Activated T-helper 1 cell treated with anti-CD3 and anti-CD28 coated beads, Interleukin-12 subunit alpha, Interleukin-12 subunit beta, Interleukin-2, Interleukin-4 antibody, amounts not matched to agents 30 ng/mL and 10 ng/mL and 1 ng/mL, durations not matched to agents 14 hours and 24 hours and 36 hours (primary cell): ENCODE measurements at places on chromosomes 12 and 14.
A peak's percentile ranks its signal among the peaks of the same experiment; 100 is the strongest.

DNA sequence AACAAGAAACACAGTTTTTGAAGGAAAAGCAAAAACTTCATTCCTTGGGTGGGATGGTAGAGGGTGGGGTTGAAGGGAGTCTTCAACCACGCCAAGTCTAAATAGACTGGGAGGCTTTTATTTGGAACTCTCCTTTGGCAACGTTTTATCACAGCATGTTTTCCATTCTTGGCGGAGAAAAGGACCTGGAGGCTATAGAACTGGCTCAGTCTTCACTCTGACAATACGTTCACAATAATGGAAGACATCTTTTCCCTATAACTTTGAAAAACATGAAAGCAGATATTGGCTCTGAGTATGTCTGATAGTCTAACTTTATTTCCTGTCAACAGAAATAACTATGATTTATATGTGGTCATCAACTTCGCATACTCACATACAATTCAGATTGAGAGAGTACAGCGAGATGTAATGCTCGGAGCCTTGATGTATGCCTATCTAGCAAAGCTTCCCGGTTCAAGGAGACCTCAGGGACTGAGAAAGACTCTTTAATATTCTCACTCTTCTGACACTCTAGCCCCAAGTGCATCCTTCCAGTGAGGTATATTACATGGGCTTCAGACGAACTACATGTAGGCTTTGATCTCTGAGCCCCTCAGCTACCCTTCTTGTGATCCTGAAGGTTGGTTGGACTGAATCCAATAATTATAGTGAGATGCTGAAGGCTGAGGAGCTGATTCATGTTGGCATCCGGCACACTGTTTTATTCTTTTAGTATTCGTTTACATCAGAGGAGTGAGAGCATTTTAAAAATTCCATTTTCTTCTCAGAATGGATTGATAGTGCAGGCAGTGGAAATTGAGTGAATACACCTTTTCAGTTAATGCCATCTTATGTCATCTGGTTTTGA lies 14.0 kb downstream of the TMEM30B start:
- no peaks in the 10 kb centered on the region for H3K4me1 ChIP-seq
- DNase-seq = no peak
- H3K36me3 ChIP-seq = no peaks in the 10 kb centered on the region
- H3K4me3 ChIP-seq = no peak overlapping the region
- H3K27ac ChIP-seq = no peak overlapping the region

GRCh38 chr14:33342299-33342974 lies 403.8 kb downstream of the NPAS3 start:
- no peak for DNase-seq
- H3K4me1 ChIP-seq = no peaks in the 10 kb centered on the region
- no peak overlapping the region for H3K4me3 ChIP-seq
- H3K27ac ChIP-seq = no peak overlapping the region
- no peaks in the 10 kb centered on the region for H3K27me3 ChIP-seq
- H3K36me3 ChIP-seq = no peaks in the 10 kb centered on the region

DNA sequence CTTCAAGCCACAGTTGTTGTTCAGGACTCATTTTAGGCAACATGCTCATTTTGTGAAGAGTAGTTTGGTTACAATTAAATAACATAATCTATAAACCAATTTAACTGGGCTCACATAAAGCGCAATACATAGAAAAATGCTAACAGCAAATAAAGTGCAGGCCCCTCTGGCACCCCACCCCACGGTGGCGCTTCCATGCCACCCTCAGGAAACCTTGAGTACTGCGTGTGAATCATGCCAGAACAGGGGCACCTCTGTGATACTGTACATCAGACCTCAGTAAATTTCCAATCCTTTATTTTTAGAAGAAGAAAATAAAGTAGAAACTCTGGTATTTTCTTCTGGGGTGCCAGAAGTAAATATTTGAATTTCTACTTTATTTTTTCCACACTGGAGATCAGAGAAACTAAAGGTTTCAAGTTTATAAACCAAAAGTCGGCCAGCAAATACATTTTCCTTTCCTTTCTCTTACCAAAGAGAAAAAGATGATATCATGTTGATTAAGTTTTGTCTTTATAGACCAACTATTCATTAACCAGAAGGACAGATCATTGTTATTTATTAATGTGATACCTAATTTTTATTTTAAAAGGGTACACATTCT lies 316.8 kb downstream of the PAWR start:
- no peak overlapping the region for H3K4me3 ChIP-seq
- no peaks in the 10 kb centered on the region for H3K36me3 ChIP-seq

GRCh38 chr12:58099476-58099875 lies 158.1 kb downstream of the ATP23 start:
- H3K4me1 ChIP-seq = no peaks in the 10 kb centered on the region
- no peak for DNase-seq
- H3K4me3 ChIP-seq = no peak overlapping the region
- no peaks in the 10 kb centered on the region for H3K27me3 ChIP-seq

DNA sequence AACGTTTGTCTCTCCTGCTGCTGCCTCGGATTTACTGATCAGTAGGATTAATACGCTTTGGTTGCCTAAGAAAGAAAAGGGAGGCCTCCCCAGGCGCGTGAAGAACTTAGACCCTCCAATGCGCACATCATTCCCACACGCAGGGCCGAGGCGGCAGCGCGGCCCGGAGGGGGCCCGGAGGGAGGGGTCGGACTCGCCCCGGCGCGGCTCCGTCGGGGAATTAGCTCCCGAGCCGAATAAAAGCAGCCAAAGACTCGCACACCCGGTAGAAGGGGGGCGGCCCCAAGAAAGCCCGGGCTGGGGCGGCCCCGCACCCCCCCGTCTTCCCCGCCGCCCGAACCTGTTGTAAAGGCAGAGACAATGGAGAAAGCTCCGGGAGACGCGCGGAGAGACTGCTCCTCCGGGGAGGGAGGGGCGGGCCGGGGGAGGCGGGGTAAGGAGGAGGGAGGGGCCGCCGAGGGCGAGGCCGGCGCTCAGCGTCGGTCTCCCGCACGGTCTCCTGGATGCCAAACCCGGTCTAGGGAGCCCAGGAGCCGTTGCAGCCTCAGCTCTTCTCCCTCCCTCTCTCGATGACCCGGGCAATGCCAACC lies at the start of gene NELL2:
Gene NELL2 (minus strand): TSS at position 362 of the 590 bp plus-strand sequence. CDS start 446 bp downstream, outside the sequence.
- H3K4me3 ChIP-seq = peak within 1 kb of the TSS; percentile 96
- peak within 1 kb of the TSS; percentile 78 for H3K27ac ChIP-seq
- DNase-seq = peak; percentile 43
- H3K36me3 ChIP-seq = no peaks in the 10 kb centered on the region

GRCh38 chr14:82366803-82367202 lies 833.1 kb upstream of the SEL1L start:
- H3K4me1 ChIP-seq = no peaks in the 10 kb centered on the region
- no peak overlapping the region for H3K4me3 ChIP-seq

- no peak for DNase-seq
- H3K4me3 ChIP-seq = no peak overlapping the region
- no peaks in the 10 kb centered on the region for H3K36me3 ChIP-seq
- peaks cover 22% of the 10 kb centered on the region for H3K4me1 ChIP-seq
Measured at GRCh38 chr14:76941946-76942805, 86.3 kb downstream of the IRF2BPL start.

GRCh38 chr12:89781156-89781555 lies 72.5 kb upstream of the ATP2B1 start:
- DNase-seq = no peak
- H3K4me1 ChIP-seq = no peaks in the 10 kb centered on the region
- H3K36me3 ChIP-seq = peaks cover 3% of the 10 kb centered on the region
- H3K4me3 ChIP-seq = no peak overlapping the region
- H3K27ac ChIP-seq = no peak overlapping the region
- peaks cover 2% of the 10 kb centered on the region for H3K27me3 ChIP-seq

GRCh38 chr14:55747186-55747585 lies 167.2 kb downstream of the KTN1 start:
- H3K4me1 ChIP-seq = peaks cover 16% of the 10 kb centered on the region
- no peak overlapping the region for H3K27ac ChIP-seq
- no peak for DNase-seq
- no peak overlapping the region for H3K4me3 ChIP-seq
- no peaks in the 10 kb centered on the region for H3K27me3 ChIP-seq

- H3K4me1 ChIP-seq = peaks cover 49% of the 10 kb centered on the region
- H3K4me3 ChIP-seq = peak overlapping the region; percentile 59
- peaks cover 27% of the 10 kb centered on the region for H3K36me3 ChIP-seq
- H3K27ac ChIP-seq = peak overlapping the region; percentile 92
- H3K27me3 ChIP-seq = no peaks in the 10 kb centered on the region
Measured at GRCh38 chr12:121781998-121782979, 11.2 kb downstream of the RHOF start.

DNA sequence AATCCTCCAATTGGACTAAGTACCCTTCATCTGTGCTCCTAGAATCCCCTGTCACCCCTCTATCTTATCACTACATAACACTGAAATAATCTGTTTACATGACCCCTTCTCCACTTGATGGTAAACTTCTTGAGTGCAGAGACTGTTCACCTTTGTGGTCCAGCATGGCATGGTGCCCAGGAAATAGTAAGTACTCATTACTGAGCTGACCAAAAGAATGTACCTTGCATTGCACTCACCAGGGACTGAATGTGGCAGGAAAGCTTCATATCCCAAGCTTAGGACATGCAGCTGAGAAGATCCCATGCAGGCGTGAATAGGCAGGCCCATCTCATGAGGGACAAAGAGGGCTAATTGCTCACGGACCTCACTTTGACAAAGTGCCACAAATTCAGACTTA lies 1.4 kb upstream of the GARIN2 start:
- no peak overlapping the region for H3K4me3 ChIP-seq
- H3K36me3 ChIP-seq = no peaks in the 10 kb centered on the region
- H3K27me3 ChIP-seq = no peaks in the 10 kb centered on the region
- H3K4me1 ChIP-seq = peaks cover 25% of the 10 kb centered on the region

GRCh38 chr12:88574278-88574677 lies 6.0 kb downstream of the KITLG start:
- no peak for DNase-seq
- H3K27me3 ChIP-seq = peaks cover 21% of the 10 kb centered on the region
- H3K36me3 ChIP-seq = no peaks in the 10 kb centered on the region

DNA sequence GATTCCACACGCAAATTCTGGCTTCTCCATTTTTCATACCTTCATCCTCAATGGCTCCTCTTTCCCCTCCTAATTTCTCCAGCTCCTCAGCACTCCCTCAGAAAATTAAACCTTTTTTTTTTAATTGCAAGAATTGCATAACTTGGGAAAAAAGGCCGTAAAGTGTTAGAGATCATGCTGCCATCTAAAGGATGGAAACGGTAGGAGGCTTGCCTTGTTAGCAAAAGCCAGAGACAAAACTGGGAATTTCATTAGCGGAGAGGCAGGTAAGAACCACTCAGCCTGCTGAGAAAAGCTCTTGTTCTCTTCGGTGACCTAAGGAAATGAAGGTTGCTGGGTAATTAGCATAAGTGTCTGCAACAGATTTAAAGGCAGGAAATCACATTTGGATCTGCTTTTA lies 204.3 kb downstream of the AEBP2 start:
- H3K4me3 ChIP-seq = no peak overlapping the region
- H3K4me1 ChIP-seq = no peaks in the 10 kb centered on the region
- H3K27me3 ChIP-seq = peaks cover 2% of the 10 kb centered on the region
- no peaks in the 10 kb centered on the region for H3K36me3 ChIP-seq
- DNase-seq = no peak

DNA sequence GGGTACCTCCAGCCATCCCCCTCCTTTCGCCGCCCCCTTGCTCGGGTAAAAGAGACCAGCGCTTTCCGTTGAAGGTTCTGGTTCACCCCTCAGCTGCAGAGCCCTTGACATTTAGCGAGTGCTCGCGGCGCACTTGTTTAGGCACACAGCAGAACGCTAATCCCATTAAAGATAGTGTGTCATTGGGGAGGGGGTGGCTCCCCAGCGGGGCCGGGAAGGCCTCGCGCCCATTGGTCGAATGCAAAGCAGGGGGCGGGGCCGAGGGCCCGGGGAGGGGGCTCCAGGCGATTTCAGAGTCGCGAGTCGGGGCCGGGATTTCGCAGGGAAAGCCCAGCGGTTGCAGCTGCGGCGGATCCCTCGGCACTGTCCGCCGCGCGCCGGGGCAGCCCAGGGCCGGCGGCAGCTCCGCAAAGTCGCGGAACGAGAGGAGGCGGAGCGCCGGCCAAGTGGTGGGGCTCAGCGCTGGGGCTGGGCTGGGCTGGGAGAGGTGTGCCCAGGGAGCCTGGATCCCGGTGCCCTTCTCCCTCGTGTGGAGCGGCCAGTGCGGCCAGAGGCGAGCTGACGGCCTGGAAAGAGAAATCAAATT lies 122.9 kb downstream of the TSPAN9 start:
- DNase-seq = no peak
- no peak overlapping the region for H3K27ac ChIP-seq
- no peaks in the 10 kb centered on the region for H3K36me3 ChIP-seq
- H3K4me1 ChIP-seq = no peaks in the 10 kb centered on the region
- H3K27me3 ChIP-seq = peaks cover 38% of the 10 kb centered on the region
- H3K4me3 ChIP-seq = no peak overlapping the region

DNA sequence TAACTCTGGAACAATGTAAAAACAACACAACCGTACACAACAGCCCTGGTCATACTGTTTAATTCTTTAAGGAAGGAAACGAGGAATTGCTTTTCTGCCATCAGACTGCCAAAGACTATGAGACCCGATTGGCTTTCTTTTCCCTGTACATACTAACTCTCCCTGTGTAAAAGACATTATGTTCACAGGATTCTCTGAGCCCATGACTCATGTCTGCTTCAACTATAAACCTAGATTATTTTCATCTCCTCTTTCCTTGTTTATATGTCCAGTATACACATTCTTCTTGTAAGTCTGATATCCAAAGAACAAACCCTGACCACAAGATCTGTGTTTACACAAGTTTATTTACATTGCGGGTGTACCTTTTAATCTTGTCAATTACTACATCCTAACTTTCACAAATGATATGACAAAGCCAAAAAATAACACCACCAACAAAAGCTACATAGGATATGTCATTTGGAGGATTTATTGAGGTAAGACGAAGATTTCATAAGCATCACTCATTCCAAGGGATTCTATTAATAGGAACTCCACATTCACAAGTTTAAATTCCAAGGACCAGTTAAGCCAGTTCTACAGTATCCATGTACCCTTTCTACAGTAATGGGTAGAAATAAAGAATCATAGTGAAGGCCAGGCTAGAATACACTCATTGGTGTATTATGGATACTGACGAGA lies 67.3 kb downstream of the STXBP6 start:
- peaks cover 3% of the 10 kb centered on the region for H3K27me3 ChIP-seq
- H3K36me3 ChIP-seq = no peaks in the 10 kb centered on the region
- H3K4me3 ChIP-seq = no peak overlapping the region
- H3K27ac ChIP-seq = no peak overlapping the region
- no peak for DNase-seq

DNA sequence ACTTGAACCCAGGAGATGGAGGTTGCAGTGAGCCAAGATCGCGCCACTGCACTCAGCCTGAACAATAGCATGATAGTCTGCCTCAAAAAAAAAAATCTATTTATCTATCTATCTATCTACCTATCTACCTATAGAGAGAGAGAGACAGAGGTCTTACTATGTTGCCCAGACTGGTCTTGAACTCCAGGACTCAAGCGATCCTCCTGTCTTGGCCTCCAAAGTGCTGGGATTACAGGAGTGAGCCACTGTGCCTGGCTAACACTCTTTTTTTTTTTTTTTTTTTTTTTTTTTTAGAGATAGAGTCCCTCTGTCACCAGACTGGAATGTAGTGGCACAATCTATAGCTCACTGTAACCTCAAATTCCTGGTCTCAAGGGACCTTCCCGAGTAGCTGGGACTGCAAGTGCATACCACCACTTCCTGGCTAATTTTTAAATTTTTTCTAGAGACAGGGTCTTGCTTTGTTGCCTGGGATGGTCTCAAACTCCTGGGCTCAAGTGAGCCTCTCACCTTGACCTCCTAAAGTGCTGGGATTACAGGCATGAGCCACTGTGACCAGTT lies 1.9 kb downstream of the FAM186A start:
- no peak for DNase-seq
- no peaks in the 10 kb centered on the region for H3K4me1 ChIP-seq
- H3K36me3 ChIP-seq = no peaks in the 10 kb centered on the region
- no peak overlapping the region for H3K4me3 ChIP-seq
